Stimulated activated naive CD4-positive, alpha-beta T cell treated with Interleukin-2 at 50 U/mL for 16 hours (primary cell): ENCODE measurements at places on chromosomes 1 and 21.
A peak's percentile ranks its signal among the peaks of the same experiment; 100 is the strongest.

DNA sequence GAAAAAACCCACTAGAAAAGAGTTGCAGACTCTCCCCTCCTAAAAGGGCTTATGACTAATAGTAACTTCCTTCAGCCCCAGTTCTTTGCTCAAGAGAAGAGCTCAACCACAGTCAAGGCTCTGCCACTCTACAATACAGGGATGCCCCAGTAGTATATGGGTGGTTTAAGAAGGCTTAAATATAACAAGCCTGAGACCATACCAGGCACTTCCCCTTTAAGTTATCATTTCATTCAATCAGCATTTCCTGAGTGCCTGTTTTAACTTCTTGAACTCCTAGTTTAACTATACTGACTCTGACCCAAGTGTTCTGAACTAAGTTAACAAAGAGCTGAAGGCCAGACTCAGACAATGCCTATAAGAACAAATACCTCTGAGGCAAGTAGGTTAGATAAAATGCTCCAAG is 19.8 kb downstream of the PRPF38A start:
- no peak for DNase-seq

DNA sequence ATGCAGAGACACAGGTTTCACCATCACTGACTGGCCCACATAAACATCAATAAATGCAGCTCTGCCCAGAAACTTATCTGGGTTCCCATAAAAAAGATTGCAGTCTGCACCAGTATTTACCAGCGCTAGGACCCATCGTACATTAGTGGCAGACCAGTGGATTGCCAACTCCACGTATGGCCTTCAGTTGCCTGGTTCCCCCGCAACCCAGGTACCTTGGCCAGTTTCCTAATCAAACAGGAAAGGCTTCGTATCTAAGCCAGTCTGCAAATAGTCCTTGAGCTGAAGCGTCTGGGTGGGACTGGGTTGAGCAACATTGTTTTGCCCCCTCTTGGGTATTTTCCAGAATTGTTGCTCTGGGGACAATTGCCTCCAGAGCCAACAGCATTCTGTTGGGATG is 1639.3 kb downstream of the MRPL39 start:
- no peak for DNase-seq

DNA sequence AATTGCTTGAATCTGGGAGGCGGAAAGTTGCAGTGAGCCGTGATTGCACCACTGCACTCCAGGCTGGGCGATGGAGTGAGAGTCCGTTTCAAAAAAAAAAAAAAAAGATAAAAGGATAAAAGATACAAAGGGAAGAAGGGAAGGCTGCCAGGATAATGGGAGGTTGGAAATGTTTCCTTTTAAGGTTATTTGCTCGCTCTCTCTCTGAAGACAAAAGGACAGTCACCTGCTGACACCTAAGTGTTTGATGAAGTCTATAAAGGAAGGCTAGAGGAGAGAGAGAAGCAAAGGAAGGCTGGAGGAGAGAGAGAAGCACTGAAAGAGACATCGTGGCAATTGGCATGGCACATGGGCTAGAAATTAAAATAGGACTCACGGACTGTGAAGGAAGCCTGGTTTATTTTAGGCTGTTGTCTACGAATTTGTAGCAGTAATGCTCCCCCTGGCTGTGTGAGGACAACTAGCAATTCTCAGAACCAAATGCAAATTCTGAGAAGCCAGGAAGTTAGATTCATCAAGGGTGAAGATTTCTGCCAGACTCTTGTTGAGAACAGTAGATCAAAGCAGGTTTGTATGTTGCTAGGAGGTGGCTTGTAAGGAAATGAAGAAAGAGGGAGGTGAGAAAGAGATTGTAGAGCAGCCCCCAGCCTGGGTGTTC is 154.2 kb downstream of the ZP4 start:
- DNase-seq: no peak

DNA sequence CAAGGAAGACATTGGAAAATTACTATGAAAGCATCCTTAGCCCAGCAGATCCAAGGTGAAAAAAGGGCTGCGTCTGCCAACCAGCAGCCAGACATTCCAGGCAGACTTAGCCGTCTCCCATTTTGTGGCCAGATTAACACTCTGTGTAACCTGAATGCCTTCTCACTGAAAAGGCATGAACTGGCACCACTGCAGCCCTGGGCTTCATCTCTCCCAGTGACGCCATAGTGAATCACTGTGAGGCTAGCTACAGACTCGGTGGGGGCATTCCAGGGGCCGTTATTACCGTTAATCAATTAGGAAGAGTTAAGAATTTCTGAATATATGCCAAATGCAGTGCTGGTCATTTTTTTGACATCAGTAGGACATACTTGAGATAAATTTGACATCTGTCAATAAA is 627.4 kb downstream of the LMO4 start:
- no peak for DNase-seq

GRCh38 chr1:57798543-57798942 is 374.7 kb upstream of the DAB1 start:
- DNase-seq: no peak

DNA sequence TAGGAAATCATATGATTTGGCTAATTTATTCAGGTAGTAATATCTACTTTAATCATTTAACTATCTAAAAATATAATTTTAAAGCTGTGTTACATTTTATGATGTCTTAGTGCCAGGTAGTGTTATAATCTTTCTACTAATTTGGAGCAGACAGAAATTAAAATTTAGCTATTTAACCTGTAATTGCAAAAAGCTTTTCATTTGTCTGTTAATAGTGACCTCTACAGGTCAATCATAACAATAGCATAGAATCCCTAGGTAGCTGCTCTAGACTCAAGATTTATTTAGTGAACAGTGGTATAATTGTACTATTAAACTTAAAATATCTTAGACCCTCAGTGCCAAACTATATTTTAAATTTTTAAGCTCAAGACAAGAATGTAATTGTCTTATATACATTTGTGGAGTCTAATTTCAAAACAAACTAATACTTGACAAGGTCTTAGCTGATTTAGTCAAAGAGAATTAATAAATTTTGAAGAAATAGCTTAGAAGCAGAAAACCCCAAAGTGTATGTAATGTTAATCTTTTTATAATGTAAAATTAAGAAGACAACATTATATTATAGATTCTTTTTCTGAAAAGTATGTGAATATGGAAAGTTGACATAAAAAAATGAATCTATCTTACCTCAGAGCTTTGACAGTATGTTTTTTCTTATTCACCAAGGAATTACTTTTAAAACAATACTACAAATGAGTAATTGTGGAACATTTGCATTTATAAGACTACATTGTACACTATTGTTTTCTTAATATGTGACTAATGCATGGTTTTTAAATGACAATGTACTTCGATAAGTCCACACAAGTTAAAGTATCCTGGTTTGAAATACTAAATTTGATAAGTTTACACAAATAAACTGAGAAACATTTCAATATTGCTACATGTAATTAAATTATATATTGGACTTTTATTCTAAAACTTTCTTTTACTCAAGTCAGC is 64.1 kb upstream of the RNPC3 start:
- DNase-seq: no peak

- no peak for DNase-seq
Measured at GRCh38 chr1:91704746-91705145, 181.2 kb downstream of the TGFBR3 start.

- peak; percentile 61 for DNase-seq
Measured at GRCh38 chr1:236142253-236143103, at the start of gene GPR137B. Gene GPR137B (plus strand): TSS chr1:236142539. CDS start chr1:236142623, 84 bp downstream.

DNA sequence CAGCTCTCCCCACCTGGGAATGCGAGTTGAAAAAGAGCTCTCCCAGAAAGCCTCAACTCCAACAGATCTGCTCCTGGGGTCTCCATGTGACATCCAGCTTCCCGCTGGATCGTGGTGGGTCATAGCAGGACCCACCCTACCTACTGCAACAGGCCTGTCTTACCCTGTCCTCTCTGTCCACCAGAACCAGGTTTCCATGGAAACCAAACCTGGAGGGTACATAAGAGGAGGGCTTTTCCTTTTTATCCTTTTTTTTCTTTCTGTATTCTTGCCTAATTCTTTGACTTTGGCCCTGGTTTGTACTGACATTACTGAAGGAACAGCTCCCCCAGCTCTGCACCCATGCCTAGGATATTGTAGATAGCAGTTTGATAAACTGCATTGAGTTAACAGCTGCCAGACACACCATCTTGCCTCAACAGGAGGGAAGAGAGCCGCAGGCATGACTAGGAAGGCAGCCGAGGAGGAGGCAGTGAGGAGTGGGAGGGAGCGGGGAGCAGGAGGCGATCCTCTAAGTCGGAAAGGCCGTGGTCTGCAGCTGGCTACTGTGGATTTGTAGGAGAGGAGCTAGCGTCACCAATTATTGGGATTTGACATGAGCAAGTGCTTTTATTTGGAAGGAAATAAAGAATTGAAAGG is 9.7 kb upstream of the FMOD start:
- DNase-seq: no peak

DNA sequence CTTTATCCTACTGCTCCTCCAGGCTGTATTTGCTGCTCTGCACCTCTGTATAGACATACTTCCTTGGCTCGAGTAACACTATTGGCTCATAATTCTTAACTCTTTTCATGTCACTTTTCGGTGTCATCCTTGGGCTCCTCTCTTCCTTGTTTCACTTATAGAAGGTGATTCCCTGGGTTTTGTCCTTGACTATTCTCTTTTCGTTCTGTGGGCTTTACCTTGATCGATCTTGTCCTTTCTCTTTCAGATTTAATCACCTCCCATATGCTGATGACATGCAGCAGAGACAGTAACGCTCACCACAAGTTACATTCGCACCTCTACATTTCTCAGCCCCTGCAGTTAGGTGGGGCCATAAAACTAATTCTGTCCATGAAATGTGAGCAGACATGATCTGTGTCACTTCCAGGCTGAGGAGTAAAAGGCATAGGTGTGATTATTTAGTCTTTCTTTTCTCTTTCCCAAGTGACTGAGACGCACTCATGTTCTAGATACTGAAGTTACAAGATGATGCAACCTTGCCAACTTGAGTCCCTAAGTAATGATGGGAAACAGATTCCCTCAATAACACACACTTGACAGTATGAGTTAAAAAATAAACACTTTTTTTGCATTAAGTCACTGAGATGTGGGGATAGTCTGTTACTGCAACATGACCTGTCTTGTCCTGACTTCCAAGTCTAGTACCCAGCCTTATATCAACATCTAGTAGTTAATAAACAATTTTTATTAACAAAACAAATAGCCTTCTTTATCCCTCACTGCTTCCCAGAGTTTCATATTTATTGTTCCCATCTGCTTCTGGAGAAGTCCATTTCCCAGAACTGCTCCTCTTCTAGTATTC is 49.9 kb upstream of the HAO2 start:
- DNase-seq: no peak

DNA sequence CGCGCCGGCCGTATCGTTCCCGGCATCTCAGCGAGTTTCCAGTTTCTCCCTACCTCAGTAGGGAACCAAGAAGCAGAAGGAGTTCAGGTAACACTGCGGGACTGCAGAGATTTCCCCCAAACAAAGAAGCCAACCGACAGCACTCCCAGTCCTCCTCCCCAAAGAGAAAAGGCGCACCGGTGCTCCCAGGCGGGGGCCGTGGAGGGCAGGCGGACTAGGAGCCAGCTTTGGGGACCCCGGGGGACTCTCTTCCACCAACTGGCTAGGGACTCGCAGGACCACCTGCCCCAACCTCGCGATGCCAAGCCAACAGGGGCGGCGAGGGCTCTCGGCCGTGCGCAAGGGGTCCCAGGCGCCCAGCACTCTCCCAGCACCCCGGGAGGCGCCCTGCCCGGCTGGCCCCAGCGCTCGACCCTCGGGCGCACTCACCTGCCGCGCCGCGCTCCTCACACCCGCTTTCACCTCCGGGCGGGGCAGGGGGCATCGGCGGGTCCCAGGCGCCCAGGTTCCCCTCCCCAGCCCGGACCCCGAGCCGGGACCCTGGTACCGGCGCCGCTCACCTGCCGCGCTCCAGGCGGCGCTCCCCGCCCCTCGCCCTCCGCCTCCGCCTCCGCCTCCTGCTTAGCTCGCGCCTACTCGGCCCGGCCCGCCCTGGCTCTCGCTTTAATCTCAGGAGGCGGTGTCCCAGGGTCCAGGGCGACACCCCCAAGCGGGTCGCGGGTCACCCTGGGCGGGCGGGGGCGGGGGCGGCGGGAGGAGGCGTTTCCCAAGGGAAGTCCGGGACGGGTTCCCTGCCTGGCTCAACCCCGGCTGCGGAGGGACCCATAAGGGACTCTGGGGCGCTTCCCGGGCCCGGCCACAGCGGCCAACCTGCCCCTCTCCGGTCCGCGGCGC is at the start of gene TMPRSS2:
Gene TMPRSS2, minus strand, starts transcription at position 638 of the 894 bp plus-strand sequence. CDS start 10,025 bp downstream, outside the sequence.
- DNase-seq: no peak

DNA sequence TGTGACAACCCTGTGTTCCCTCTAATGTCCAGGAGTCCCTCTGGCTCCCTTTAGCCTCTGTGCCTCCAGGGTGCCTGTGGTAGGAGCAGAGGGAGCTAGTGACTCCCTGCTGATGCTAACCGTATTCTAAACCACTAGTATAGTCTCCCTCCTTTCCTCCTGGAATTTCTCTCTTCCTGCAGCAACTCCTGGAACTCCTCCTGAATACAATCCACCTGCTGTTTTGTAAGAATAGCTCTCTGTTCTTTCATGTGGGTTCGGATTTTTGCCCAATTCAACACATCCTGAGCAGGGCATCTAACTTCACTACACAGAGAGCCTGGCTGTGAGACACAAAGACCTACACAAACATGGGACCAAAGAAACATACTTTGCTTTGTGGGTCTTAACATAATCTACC is 107.9 kb downstream of the RUNX1 start:
- no peak for DNase-seq

- no peak for DNase-seq
Measured at GRCh38 chr1:206786212-206786886, 14.1 kb upstream of the IL10 start.

- peak; percentile 64 for DNase-seq
Measured at GRCh38 chr1:180501865-180502360, 464 bp downstream of the ACBD6 start.

- DNase-seq: no peak
Measured at GRCh38 chr21:35582731-35583130, 477.6 kb downstream of the SETD4 start.
